ENCODE measurements at places on chromosomes 2 and 18. TPM values are rescaled to one million over a fixed set of nuclear protein-coding genes. Genes with fewer than 3 reads are reported as not detected.

KCNE4 gene
- total RNA-seq, result not detected

TRIB2 gene
- 68.1 TPM for total RNA-seq

KHK gene
- total RNA-seq, result 3.7 TPM

UPP2 gene
- not detected for total RNA-seq

GEN1 gene
- 11.1 TPM for total RNA-seq

VIT gene
- 1.4 TPM for total RNA-seq

CD8A gene
- total RNA-seq, result 208 TPM

FEV gene
- total RNA-seq, result not detected

DNA sequence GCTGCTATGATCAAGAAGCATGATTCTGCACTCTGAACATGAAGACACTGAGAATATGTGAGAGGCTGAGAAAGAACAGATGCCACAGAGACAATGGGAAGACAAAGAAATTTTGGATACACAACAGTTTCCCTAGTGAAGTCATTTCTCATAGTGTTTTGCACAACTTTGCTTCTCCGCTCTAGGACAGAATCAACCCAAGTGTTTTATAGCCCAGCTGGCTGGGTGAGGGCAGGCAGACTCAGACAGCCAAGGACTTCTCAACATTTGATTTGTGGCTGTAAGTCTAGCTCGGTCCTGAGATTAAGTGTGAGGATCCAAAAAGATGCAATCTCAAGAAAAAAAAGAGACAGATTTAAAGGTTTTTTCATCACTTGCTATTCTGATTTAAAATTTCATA, 536.5 kb upstream of the CRIM1 start:
- H3K4me3 ChIP-seq, result no peak overlapping the region
- no peak overlapping the region for H3K27ac ChIP-seq
- DNase-seq, result no peak
- H3K4me1 ChIP-seq, result no peaks in the 10 kb centered on the region
- H3K36me3 ChIP-seq, result no peaks in the 10 kb centered on the region
- peaks cover 2% of the 10 kb centered on the region for H3K27me3 ChIP-seq

DNA sequence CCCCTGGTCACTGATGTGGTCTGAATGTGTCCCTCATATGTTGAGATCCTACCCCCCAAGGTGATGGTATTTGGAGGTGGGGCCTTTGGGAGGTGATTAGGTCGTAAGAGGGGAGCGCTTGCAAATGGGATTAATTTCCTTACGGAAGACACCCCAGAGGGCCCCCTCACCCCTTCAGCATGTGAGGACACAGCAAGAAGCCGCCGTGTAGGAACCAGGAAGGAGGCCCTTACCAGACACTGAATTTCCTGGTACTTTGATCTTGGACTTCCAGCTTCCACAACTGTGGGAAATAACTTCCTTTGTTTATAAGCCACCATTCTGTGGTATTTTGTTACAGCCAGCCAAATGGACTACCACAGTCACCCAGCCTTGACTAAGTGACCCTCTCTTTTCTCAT, 35.9 kb downstream of the NCK2 start:
- H3K27me3 ChIP-seq, result no peaks in the 10 kb centered on the region
- no peak overlapping the region for H3K4me3 ChIP-seq
- peaks cover 79% of the 10 kb centered on the region for H3K4me1 ChIP-seq
- no peak overlapping the region for H3K27ac ChIP-seq

GRCh38 chr18:32351032-32351431, 119.7 kb downstream of the GAREM1 start:
- no peaks in the 10 kb centered on the region for H3K4me1 ChIP-seq
- H3K36me3 ChIP-seq, result no peaks in the 10 kb centered on the region
- DNase-seq, result no peak
- H3K27ac ChIP-seq, result no peak overlapping the region
- no peaks in the 10 kb centered on the region for H3K27me3 ChIP-seq

DNA sequence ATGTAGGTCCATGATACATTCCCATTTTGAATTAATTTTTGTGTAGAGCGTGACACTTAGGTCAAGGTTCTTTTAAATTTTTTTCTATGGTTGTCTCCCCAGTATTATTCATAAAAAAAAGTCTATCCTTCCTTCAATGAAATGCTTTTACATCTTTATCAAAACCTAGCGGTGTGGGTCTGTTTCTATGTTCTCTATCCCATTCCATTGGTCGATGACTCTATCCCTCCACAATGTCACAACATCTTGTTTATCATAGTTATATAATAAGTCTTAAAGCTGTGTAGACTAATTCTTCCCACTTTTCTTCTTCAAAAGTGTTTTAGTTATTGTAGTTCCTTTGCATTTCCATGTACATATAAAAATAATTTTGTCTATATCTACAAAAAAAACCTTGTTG, 47.2 kb upstream of the GPR17 start:
- H3K27ac ChIP-seq, result no peak overlapping the region
- H3K4me3 ChIP-seq, result no peak overlapping the region
- H3K4me1 ChIP-seq, result no peaks in the 10 kb centered on the region

GRCh38 chr2:207459990-207460757, 69.6 kb upstream of the CREB1 start:
- no peaks in the 10 kb centered on the region for H3K36me3 ChIP-seq
- no peak for DNase-seq
- no peak overlapping the region for H3K27ac ChIP-seq
- H3K4me1 ChIP-seq, result peaks cover 9% of the 10 kb centered on the region
- no peaks in the 10 kb centered on the region for H3K27me3 ChIP-seq

DNA sequence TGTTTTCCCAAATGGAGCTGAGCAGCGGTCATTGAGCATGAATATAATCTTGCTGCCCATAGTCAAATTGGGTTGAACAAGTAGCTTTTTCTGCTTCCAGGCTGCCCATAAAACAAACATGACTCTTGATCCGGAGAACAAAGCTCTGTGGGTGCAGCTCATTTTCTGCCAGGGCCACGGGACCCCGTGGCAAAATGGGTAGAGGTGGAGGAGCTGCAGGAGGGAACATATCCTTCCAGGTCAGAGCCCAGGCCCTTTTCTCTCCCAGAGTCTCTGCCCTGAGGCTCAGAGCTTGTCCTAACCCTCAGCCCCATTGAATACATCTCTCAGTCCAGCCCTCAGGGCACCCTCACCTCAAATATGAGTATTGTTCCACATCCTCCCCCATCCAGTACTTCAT, 151.6 kb upstream of the TWIST2 start:
- H3K36me3 ChIP-seq, result no peaks in the 10 kb centered on the region
- no peaks in the 10 kb centered on the region for H3K27me3 ChIP-seq
- no peak overlapping the region for H3K4me3 ChIP-seq
- DNase-seq, result no peak

- no peaks in the 10 kb centered on the region for H3K36me3 ChIP-seq
- DNase-seq, result no peak
- H3K4me1 ChIP-seq, result no peaks in the 10 kb centered on the region
- H3K4me3 ChIP-seq, result no peak within 1 kb of the TSS
These were observed at the start of gene SNORC for GRCh38 chr2:232870018-232870765. SNORC (plus strand) TSS chr2:232870264; CDS start chr2:232870342, 78 bp downstream.

DNA sequence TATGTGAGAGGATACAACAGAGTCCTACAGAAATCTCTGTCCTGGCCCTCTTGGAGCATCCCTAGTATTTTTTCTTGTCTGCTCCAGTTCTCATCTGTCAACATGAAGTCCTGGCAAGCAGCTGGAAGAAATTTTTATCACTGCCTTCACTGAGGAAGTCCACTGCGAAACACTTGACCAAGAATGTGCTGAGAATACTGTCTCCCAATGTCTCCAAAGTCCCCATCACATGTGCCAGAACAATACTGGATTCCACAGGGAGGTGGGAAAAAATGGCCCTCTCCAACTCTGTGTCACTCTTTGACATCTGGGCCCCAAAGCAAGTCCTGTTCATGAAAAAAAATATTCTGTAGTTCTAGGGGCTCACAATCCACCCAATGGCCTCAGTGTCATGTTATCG, 32.8 kb upstream of the PGAP1 start:
- no peaks in the 10 kb centered on the region for H3K36me3 ChIP-seq
- no peak for DNase-seq
- H3K4me3 ChIP-seq, result no peak overlapping the region
- H3K27ac ChIP-seq, result no peak overlapping the region

Measured in natural killer cell (primary cell).